ENCODE measurements at places on chromosomes 6 and 20. TPM values are rescaled to one million over a fixed set of nuclear protein-coding genes. Genes with fewer than 3 reads are reported as not detected.

Gene GID8
- 23.9 TPM for total RNA-seq

Gene NCR2
- total RNA-seq: not detected

Gene CEP162
- 1.6 TPM for total RNA-seq

Gene BTNL2
- not detected for total RNA-seq

Gene ZNF165
- total RNA-seq: 1.1 TPM

Gene GTSF1L
- total RNA-seq: not detected

Gene IGF2R
- total RNA-seq: 27.6 TPM

Gene PTCHD4
- total RNA-seq: not detected

Gene STX11
- total RNA-seq: 2.7 TPM

Gene PRSS16
- 3.3 TPM for total RNA-seq

Gene RAET1E
- 2.8 TPM for total RNA-seq

Gene EFHC1
- total RNA-seq: 10.4 TPM

Gene RSPO3
- 66.8 TPM for total RNA-seq

Gene NRSN2
- total RNA-seq: 59.8 TPM

Gene QKI
- total RNA-seq: 33.7 TPM

Gene KIZ
- 4.4 TPM for total RNA-seq

Gene DPM1
- total RNA-seq: 68.8 TPM

Gene ZNF831
- total RNA-seq: not detected

Gene NRSN1
- total RNA-seq: not detected

Gene SLC24A3
- total RNA-seq: not detected

Gene HSPA1B
- total RNA-seq: 161 TPM

Gene TSBP1
- total RNA-seq: not detected

Gene TRIM38
- 1.8 TPM for total RNA-seq

Gene CST5
- not detected for total RNA-seq

Gene TAB2
- total RNA-seq: 27.5 TPM

Gene APCDD1L
- 0.05 TPM for total RNA-seq

Gene VNN1
- 0.15 TPM for total RNA-seq

Gene MKKS
- 18.9 TPM for total RNA-seq

Gene HMGCLL1
- 0.08 TPM for total RNA-seq

Gene VEGFA
- 30.8 TPM for total RNA-seq

Gene FNDC11
- 0.25 TPM for total RNA-seq

Gene OR2H2
- not detected for total RNA-seq

Gene HLA-DRA
- not detected for total RNA-seq

Gene SYNGAP1
- total RNA-seq: 4.8 TPM

Gene ANKRD66
- total RNA-seq: not detected

Gene PBOV1
- not detected for total RNA-seq

Gene LAMA5
- 400 TPM for total RNA-seq

Gene MAS1
- total RNA-seq: not detected

Gene RIMS1
- total RNA-seq: not detected

Gene PRKN
- not detected for total RNA-seq

Gene ADGRF1
- 0.05 TPM for total RNA-seq

Gene RSPH4A
- total RNA-seq: 0.20 TPM

Gene SLC22A3
- total RNA-seq: 47.2 TPM

Gene ENPP3
- total RNA-seq: not detected

Gene CD93
- total RNA-seq: not detected

Data from A549 treated with Hydrocortisone at 1 μM for 4 hours (cell line).